ENCODE measurements at places on chromosomes 12 and 14. TPM values are rescaled to one million over a fixed set of nuclear protein-coding genes. Genes with fewer than 3 reads are reported as not detected.

Gene FAM186B
- polyA plus RNA-seq, result 1.3 TPM

Gene PALS1
- 5.4 TPM for polyA plus RNA-seq

Gene HOXC10
- 0.34 TPM for polyA plus RNA-seq

Gene THTPA
- polyA plus RNA-seq, result 11.5 TPM

Gene DBX2
- not detected for polyA plus RNA-seq

Gene ST8SIA1
- 12.1 TPM for polyA plus RNA-seq

Gene B4GALNT3
- polyA plus RNA-seq, result 30.5 TPM

Gene RNF212B
- polyA plus RNA-seq, result not detected

Gene CCDC197
- polyA plus RNA-seq, result not detected

Gene L3HYPDH
- polyA plus RNA-seq, result 15.8 TPM

Gene RHEBL1
- 0.71 TPM for polyA plus RNA-seq

Gene SLC7A7
- 4.0 TPM for polyA plus RNA-seq

Gene CCDC196
- not detected for polyA plus RNA-seq

Gene SOCS2
- 46.5 TPM for polyA plus RNA-seq

Gene TBX5
- polyA plus RNA-seq, result not detected

Gene KRT83
- not detected for polyA plus RNA-seq

Gene CLEC7A
- 4.9 TPM for polyA plus RNA-seq
